NCI-H446 treated with DMSO at 0.1 percent for 48 hours (cell line): ENCODE measurements at places on chromosomes 5 and 9.

DNA sequence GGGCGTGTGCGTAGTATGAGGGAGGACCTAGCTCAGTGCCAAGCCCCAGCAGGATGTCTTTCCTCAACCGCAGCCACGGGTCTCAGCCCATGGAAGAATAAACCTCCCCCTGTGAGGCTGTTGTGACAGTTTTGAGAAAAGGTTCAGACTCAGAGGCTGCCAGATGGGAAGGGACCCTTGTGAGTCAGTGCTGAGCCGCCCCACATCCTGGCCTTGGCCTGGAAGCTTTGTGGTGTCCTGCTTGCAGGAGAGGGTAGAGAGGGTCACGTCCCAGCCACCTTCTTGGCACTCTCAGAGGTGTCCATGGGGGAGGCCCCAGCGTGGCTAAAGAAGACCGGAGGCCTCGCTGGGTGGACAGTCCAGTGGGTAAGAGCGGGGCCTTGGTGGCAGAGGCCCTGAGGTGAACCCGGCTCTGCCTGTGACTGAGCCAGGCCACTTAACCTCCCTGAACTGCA, 2.8 kb downstream of the GRHPR start:
- DNase-seq = no peak

GRCh38 chr9:72349911-72350310, 15.1 kb downstream of the ZFAND5 start:
- DNase-seq = no peak

DNA sequence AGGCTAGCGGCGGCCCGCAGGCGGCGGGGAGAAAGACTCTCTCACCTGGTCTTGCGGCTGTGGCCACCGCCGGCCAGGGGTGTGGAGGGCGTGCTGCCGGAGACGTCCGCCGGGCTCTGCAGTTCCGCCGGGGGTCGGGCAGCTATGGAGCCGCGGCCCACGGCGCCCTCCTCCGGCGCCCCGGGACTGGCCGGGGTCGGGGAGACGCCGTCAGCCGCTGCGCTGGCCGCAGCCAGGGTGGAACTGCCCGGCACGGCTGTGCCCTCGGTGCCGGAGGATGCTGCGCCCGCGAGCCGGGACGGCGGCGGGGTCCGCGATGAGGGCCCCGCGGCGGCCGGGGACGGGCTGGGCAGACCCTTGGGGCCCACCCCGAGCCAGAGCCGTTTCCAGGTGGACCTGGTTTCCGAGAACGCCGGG, 253 bp downstream of the SLC12A2 start:
- DNase-seq = no peak

DNA sequence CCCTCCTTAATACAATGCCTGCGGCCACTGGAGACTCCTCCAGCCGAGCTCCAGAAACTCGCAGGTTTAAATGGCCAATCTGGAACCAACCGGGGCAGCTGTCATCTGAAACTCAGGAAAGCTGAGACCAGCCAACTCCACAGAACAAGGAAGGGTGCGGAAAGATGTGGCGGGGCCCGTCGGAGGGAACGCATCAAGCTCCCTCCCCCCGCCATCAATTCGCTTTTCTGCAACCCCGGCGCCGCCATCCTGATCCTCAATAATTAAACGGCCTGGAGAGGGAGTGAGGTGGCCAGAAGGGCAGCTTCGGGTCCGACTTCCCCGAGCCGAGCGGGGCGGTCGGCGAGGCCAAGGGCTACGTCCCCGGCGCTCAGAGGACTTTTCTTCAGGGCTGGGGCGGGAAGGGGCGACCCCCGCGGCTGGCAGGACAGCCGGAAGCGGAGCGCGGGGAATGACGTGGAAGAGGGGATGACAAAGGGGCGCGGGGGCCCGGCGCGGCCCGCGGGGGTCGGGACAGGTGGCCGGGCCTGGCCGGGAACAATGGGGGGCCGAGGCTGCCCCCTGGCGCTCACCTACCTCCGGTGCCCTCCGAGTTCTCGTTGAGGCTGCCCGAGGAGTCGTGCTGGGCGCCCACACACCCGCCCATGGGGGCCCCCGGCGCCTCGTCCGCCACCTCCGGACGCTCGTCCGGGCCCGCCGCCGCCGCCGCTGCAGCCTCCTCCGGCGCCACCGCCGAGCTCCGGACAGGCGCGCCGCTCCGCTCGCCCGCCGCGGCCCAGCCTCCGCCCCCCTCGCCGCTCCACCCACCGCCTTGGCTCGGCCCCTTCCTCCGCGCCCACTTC, at the start of gene UBTD2:
Gene UBTD2 (minus strand): TSS at position 745 of the 842 bp plus-strand sequence. CDS start 99 bp downstream, at position 646.
- peak; percentile 55 for DNase-seq

DNA sequence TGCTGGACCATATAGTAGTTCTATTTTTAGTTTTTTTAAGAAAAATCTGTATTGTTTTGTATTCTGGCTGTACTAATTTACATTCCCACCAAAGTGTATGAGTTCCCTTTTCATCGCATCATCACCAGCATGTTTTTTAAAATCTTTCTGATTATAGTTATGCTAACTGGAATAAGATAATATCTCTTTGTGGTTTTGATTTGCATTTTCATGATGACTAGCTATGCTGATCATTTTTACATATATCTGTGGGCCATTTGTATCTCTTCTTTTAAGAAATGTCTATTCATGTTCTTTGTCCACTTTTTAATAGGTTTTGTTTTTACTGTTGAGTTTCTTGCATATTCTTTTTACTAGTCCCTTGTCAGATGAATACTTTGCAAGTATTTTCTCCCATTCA, 238.0 kb downstream of the FBXO4 start:
- DNase-seq = no peak
